A375 (cell line): ENCODE measurements at places on chromosomes 6 and 20. TPM values are rescaled to one million over a fixed set of nuclear protein-coding genes. Genes with fewer than 3 reads are reported as not detected.

HMGN3 gene
- total RNA-seq: 44.8 and 58.0 TPM in 2 replicates

FOXS1 gene
- not detected in 2 replicates for total RNA-seq

HUS1B gene
- total RNA-seq: 0.87 and 1.9 TPM in 2 replicates

DPPA5 gene
- not detected in 2 replicates for total RNA-seq
